Mesenteric fat pad (tissue), 1 donor: ENCODE measurements at places on chromosomes 7 and 10. TPM values are rescaled to one million over a fixed set of nuclear protein-coding genes. Genes with fewer than 3 reads are reported as not detected.

ABCB1 gene
- total RNA-seq, result 3.2 TPM

OSBPL3 gene
- 9.3 TPM for total RNA-seq

SLC26A5 gene
- 0.19 TPM for total RNA-seq

APBB1IP gene
- 37.2 TPM for total RNA-seq

PLXDC2 gene
- 58.7 TPM for total RNA-seq

ZRANB1 gene
- total RNA-seq, result 28.0 TPM

ABCA13 gene
- 0.67 TPM for total RNA-seq

KCND2 gene
- 2.9 TPM for total RNA-seq

OGDHL gene
- not detected for total RNA-seq

JAKMIP3 gene
- 0.48 TPM for total RNA-seq

MYL10 gene
- not detected for total RNA-seq

CPSF4 gene
- 54.7 TPM for total RNA-seq

HOXA3 gene
- 5.8 TPM for total RNA-seq

PTN gene
- 10.3 TPM for total RNA-seq

HMX2 gene
- not detected for total RNA-seq

GPC2 gene
- total RNA-seq, result 1.2 TPM

TSPAN12 gene
- 7.2 TPM for total RNA-seq

IL2RA gene
- 2.4 TPM for total RNA-seq

ANKRD22 gene
- total RNA-seq, result 0.80 TPM

NUTM2A gene
- total RNA-seq, result 1.1 TPM

OR2A12 gene
- total RNA-seq, result not detected

MACC1 gene
- total RNA-seq, result 7.4 TPM

MYOZ1 gene
- total RNA-seq, result 0.58 TPM

SPACDR gene
- 0.96 TPM for total RNA-seq

MBL2 gene
- not detected for total RNA-seq

POLR2J gene
- total RNA-seq, result 43.6 TPM

CAPZA2 gene
- 246 TPM for total RNA-seq

CYP2E1 gene
- 3.8 TPM for total RNA-seq

STAM gene
- total RNA-seq, result 26.5 TPM

AKR1C8 gene
- 1.3 TPM for total RNA-seq

OR13A1 gene
- total RNA-seq, result not detected

KIAA1217 gene
- total RNA-seq, result 74.8 TPM

TRIM50 gene
- 0.71 TPM for total RNA-seq

CFAP46 gene
- total RNA-seq, result not detected

MEOX2 gene
- 22.1 TPM for total RNA-seq

NEUROG3 gene
- 0.71 TPM for total RNA-seq

ADIRF gene
- total RNA-seq, result 543 TPM

AKR1D1 gene
- not detected for total RNA-seq

WEE2 gene
- total RNA-seq, result not detected

ACBD7 gene
- 1.1 TPM for total RNA-seq

CYP26C1 gene
- 0.22 TPM for total RNA-seq

SUN3 gene
- not detected for total RNA-seq
